Activated naive CD4-positive, alpha-beta T cell treated with Interleukin-2 at 50 U/mL for 16 hours (primary cell): ENCODE measurements at places on chromosomes 3 and 15.

DNA sequence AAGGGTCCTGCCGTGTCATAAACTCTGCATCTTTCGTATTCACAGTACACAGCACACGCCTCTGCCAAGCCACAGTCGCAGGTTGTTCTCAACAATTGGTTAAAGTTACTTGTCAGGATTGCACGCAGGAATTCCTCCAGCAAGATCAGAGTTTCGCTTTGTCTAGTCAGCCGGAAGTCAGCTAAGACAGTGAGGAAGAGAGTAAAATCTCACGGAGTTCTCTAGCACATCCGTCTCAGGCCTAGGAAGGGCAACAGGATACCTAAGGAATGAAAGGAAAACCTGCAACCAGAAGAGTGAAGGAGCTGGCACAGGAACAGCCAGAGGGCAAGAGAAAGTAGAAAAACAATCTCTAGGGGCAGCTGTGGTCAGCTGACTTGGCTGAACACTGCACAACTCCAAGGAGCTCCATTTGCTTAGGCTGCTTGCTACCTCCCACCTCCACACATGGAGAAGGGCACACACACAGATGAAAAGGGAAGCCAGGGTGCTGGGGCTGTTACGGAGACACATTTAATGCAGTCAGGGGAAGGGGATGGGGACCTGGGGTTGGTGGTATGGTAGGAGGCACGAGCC lies 23.7 kb downstream of the RORA start:
- no peak for DNase-seq

- no peak for DNase-seq
Observed at GRCh38 chr15:101539930-101540329, 50.4 kb upstream of the PCSK6 start.

- DNase-seq, result no peak
Observed at GRCh38 chr3:134985864-134986715, 191.0 kb downstream of the EPHB1 start.

GRCh38 chr3:169363318-169364265 lies 299.9 kb downstream of the MECOM start:
- no peak for DNase-seq

DNA sequence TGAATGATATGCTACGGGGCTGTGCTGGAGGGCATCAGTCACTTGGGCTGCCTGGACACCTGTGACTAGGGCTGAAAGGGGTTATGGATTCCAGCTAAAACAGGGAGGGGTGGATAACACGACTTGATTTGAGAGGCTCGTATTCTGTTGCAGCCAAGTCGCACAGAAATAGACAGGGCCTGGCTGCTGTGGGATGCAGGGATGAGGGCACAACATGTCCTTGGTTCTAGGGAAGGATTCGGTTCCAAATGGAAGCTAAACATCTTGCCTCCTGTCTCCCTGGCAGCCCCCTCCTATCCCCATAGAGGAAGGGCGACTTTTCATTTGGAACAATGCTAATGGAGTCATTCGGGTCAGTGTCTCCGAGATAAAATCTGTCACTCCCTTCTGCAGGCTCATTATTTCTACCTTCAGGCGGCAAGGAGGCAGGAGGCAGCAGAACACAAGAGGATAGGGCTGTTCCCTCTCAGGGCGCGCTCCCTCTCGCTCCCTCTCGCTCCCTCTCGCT lies 433.8 kb upstream of the RBMS3 start:
- DNase-seq, result no peak

GRCh38 chr15:101463270-101463669 lies 26.2 kb downstream of the PCSK6 start:
- DNase-seq, result no peak

GRCh38 chr3:142929109-142929508 lies 34.4 kb downstream of the PAQR9 start:
- DNase-seq, result peak; percentile 43

DNA sequence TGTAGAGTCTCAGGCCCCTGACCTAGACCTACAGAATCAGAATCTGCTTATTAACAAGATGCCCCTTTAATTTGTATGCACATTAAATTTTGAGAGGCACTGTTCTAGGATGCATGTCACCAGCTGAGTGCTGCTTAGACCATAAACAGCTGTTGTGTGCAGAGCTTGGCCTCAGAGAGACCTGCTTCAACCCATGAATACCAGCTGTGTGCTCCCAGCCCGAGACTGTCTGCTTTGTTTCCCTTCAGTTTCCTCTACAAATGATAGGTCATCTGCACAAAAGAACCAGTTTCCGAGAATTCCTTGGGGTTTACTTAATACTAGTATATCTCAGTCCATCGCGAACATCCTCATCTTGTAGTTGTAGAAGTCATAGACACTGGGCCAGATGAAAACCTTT lies 158.5 kb upstream of the PFN2 start:
- DNase-seq, result no peak

DNA sequence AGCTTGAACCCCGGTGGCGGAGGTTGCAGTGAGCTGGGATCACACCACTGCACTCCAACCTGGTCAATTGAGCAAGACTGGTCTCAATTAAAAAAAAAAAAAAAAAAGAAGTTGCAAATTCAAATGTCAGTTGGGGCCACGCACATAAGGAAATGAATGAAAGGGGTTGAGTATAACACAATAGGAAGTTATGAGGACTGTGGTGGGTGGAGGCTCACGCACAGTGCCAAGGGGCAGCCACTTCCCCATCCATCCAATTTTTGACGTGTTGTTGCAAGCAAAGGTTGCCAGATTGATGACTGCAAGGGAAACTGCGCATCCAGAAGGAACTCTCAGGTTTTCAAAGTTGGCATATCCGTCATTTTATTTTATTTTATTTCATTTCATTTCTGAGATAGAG lies 532.2 kb downstream of the NTRK3 start:
- no peak for DNase-seq

DNA sequence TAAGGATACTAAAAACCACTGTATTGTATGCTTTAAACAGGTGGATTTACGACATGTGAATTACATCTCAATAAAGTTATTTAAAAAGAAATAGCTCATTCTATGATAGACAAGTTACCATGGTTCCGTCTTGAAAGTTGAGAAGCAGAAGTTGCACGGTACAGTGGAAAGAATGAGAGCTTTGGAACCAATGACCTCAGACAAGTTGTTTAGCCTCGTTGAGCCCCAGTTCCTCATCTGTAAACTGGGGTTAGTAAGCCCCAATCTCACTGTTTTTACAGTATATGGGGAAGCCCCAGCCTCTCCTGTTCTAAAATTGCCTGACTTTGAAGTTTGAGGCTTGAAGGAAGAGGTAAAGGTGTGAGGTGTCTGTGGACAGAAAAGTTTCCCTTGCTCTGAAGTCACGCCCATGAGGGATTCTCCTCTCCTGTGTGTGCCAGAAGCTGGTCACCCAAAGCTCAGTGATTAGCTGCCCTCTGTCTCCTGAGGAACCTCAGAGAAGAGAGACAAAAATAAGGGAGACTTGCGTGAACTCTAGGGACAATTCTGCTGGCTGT lies 10.0 kb downstream of the CRYGS start:
- DNase-seq, result peak; percentile 57

DNA sequence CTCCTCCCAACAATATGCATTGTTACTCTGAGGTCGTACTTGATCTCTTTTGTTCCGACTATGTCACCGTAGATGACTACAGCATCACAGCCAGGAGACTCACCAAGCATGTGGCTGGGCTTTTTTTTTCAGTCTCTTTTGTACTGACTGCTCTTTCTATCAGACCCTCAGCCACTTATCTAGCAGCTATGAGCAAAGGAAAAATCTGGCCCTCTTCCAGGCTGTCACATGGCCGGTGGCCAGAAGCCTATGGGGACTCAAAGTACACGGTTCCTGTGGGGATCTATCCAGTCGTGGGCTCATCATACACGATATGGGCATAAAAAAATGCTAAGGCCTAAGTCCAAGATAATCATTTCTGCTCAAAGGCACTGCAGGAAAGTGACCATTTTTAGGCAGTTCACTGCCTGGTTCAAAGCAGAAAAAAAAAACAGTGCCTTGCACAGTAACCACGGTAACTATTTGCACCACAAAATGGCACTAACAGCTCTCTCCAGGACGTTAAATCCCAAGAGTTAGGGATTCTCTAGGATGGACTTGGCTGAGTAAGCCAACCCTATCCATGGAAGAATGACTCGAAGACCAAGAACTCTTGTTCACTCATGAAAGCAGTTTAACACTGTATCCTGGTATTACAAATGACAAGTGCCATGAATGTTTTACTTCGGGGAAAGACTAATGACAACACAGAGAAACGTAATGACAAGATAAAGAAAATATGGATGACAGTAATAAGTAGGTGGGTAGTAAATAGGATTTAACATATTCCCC lies 50.3 kb downstream of the SHQ1 start:
- DNase-seq, result no peak

- DNase-seq, result no peak
Observed at GRCh38 chr3:171236265-171237008, 209.9 kb upstream of the SLC2A2 start.

DNA sequence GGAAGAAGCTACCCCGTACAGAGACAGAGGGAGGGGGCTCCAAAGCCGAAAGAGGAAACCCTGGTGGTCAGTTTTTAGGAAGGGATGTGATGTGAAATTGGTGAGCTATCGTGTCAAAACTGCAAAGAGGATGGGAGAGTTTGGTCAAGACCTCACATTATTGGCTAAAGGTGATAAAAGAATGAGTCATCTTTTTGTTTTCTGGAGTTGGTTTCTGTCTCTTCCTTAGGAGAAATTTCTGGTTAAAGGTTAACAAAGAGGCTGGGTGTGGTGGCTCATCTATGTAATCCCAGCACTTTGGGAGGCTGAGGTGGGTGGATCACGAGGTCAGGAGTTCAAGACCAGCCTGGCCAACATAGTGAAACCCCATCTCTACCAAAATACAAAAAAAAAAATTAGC lies 217.8 kb upstream of the CBLB start:
- no peak for DNase-seq

DNA sequence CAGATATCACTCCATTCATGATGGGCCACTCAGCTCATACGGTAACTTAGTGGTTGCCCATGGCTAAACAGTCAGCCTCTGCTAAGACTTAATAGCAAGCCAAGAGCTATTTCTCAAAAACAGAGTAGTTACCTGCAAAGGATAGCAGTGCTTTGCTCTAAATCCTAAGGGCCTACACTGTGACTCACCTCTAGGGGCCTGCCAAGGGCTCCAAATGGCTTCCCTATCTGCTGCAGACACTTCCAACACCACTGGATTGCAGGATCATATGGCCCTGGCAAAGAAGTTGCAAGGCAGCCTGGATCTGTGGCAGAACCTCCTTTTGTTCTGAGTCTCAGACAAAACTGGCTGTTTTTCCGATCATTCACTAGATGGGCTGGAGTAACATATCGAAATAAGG lies 17.8 kb downstream of the CGGBP1 start:
- DNase-seq, result no peak

GRCh38 chr15:42270996-42271395 lies 2.0 kb upstream of the GANC start:
- no peak for DNase-seq

- DNase-seq, result no peak
Observed at GRCh38 chr3:193052354-193053045, 134.8 kb upstream of the MB21D2 start.

DNA sequence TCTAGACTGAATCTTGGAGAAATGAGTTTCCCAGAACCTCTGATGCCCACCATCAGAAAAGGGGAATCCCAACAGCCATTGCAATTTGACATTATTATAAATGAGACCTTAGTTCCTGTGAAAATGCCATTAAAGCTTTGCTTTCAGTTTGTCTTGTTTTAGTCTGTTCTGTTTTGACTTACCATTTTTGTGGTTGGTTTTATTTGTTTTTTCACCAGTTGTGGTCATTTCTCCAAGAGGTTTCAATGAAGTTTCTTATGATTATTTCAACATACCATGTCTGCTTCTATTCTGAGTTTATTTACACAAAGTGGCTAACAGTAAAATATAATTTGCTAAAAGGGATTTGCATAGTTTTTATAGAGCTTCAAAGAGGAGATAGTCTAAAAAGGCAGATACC lies 175.0 kb upstream of the MCTP2 start:
- no peak for DNase-seq

DNA sequence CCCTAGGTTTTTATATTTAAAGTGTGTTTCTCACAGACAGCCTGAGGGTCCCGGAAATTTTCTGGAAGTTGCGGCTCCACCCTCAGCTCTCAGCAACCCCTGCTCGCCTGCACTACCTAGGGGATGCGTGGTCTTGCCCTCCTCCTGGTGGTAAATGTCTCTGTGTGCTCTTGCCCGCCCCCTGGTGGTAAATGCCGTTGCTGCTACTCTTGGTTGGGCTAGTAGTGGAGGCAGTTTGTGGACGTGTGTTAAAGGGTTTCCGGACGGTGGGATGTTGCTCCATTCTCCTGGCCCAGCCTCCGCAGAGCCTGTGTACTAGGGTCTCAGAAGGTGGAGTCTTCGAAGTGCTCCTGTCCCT lies 27.4 kb downstream of the STOML1 start:
- peak; percentile 87 for DNase-seq

DNA sequence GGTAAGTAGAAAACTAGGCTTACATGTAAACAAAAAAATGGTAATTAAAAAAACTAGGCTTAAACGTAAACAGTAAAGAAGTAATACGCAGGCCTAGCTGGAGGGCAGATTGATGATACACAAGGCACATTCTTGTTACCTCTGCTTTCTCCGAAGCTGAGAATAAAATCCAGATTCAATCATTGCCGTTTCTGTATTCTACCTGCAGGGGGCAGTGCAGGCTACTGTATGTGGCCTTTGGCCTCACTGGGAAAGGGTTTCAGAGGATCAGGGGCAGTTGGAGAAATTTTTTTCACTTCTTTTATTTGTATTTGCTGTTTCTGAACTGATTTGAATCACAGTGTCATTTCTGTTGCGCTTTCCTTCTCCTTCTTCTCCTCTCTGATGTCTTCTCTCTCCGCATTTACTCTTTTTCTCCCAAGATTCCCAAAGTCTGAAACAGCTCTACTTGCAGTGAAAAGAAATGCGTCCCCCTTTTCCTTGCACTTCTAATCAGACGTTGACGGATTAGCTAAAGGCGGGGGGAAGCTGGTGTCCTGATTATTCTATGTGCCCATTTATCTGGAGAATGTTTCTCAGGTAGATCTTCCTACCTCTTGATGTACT lies 67.1 kb upstream of the MCTP2 start:
- DNase-seq, result peak; percentile 50

DNA sequence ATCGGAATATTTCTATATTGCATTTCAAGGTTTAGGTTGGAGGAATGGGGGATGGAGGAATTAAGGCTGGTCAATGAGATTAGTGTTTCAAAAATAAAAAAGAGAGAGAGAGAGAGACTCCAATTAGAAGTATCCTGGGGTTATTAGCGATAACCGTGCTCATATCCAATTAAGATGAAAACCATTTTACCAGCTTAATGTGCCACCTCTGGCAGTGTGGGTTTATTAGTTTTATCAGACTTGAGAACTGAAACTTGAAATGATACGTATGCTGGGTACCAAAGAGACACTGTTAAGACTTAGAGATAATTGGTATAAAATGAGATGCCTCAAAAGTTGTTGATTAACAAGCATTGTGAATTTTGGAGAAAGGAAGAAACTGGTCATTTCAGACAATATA lies 251.5 kb upstream of the NR2F2 start:
- DNase-seq, result no peak
